ENCODE measurements at places on chromosomes 3 and 15. TPM values are rescaled to one million over a fixed set of nuclear protein-coding genes. Genes with fewer than 3 reads are reported as not detected.

TYRO3 gene
- total RNA-seq: 4.3 TPM

FBXW12 gene
- not detected for total RNA-seq

SLC51A gene
- total RNA-seq: not detected

SLC2A2 gene
- 0.09 TPM for total RNA-seq

SHQ1 gene
- 19.1 TPM for total RNA-seq

HEG1 gene
- 197 TPM for total RNA-seq

IQCF5 gene
- not detected for total RNA-seq

IL5RA gene
- total RNA-seq: not detected

COL6A6 gene
- 1.2 TPM for total RNA-seq

LSAMP gene
- total RNA-seq: 11.6 TPM

THSD4 gene
- 33.8 TPM for total RNA-seq

CACNA2D2 gene
- total RNA-seq: 0.09 TPM

MEIS2 gene
- total RNA-seq: 53.5 TPM

SST gene
- total RNA-seq: not detected

C3orf20 gene
- 0.09 TPM for total RNA-seq

SLC9A9 gene
- 10.3 TPM for total RNA-seq

AMOTL2 gene
- 92.3 TPM for total RNA-seq

ZNF80 gene
- total RNA-seq: not detected

FLNB gene
- total RNA-seq: 188 TPM

APBA2 gene
- 5.2 TPM for total RNA-seq

C3orf33 gene
- total RNA-seq: 2.4 TPM

FES gene
- total RNA-seq: 23.8 TPM
